ENCODE measurements at places on chromosomes 1 and 21. TPM values are rescaled to one million over a fixed set of nuclear protein-coding genes. Genes with fewer than 3 reads are reported as not detected.

CLIC6 gene
- total RNA-seq = not detected

OLIG2 gene
- not detected for total RNA-seq

B3GALT5 gene
- total RNA-seq = not detected

RGS16 gene
- 16.3 TPM for total RNA-seq

TSTD1 gene
- total RNA-seq = 38.0 TPM

SPATA46 gene
- not detected for total RNA-seq

TMEM269 gene
- total RNA-seq = 0.60 TPM

RBM8A gene
- total RNA-seq = 134 TPM

UBE2U gene
- not detected for total RNA-seq

S100A7 gene
- not detected for total RNA-seq

ASTN1 gene
- total RNA-seq = not detected

OR1C1 gene
- not detected for total RNA-seq

NPR1 gene
- not detected for total RNA-seq

GJA4 gene
- not detected for total RNA-seq

ADGRB2 gene
- 0.39 TPM for total RNA-seq

SPRR2G gene
- total RNA-seq = not detected

MYOG gene
- not detected for total RNA-seq

TBX19 gene
- 1.6 TPM for total RNA-seq

GPR25 gene
- 2.7 TPM for total RNA-seq

ARTN gene
- total RNA-seq = 0.55 TPM

SGIP1 gene
- not detected for total RNA-seq

All from CD4-positive, alpha-beta T cell (primary cell).